ENCODE measurements at places on chromosomes 6 and 20.

GRCh38 chr6:161133963-161134362 is 139.9 kb downstream of the AGPAT4 start:
- DNase-seq: no peak

DNA sequence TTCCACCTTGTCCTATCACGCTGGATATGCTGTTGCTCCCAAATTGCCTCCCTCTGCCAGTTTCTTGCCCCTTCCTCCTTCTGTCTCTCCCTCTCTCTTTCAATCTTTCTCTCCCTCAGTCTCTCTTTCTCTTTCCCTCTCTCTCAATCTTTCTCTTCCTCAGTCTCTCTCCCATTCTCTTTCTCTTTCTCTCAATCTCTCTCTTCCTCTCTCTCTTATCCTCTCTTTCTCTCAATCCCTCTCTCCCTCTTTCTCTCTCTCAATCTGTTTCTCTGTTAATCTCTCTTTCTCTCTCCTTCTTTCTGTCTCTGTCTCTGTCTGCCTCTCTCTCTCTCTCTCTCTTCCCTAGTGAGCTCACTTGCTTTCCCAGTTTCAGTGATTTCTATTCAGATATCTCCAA is 245.8 kb downstream of the ESR1 start:
- DNase-seq: no peak

DNA sequence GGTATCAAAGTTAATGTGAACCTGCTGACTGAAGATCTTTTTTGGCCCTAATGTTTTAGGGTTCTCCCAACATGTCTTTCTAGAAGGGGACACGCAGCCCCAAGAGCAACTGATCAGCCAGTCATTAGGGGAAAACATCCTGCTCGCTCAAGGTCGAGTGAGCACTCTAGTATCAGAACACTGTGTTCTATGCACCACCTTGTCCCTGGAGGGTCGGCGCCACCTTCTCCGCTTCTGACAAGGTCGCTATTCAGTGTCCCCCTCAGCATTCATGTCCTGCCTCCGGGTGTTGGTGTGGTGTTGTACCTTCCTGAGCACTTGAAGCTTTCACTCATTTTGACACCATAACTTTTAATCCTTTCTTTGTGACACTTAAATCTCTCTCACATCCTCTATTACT is 331.2 kb upstream of the KCNQ5 start:
- no peak for DNase-seq

DNA sequence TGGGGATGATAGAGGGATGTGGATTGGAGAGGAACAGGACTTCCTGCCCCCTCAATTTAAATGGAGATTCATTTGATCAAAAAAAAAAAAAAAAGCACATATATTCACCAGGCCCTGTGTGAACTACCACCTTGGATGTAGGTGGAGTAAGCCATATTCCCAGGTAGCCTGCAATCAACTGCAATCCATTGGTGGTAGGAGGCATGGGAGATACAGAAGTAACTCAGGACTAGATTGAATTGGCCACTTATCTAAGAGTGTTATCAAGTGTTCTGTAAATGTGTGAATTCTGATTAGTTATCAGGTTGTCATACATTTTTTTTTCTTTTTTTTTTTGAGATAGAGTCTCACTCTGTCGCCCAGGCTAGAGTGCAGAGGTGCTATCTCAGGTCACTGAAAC is 124.1 kb upstream of the ESR1 start:
- no peak for DNase-seq

DNA sequence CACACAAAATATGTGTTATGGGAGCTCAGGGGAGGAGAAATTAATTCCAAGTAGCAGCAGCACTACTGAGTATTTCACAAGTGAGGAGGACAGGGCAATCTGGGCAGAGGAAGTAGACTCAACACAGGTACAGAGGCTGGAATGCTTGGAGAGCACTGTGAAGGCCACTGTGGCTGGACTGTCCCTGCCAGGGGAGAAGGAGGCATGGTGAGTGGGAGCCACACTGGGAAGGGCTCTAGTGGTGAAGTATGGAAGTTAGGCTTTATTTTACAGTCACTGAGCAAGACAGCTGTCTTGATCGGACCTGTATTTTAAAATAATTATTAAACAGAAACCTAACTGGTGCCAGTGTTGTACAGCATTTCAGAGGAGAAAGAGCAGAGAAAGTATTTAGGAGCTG is 28.8 kb downstream of the FAM229B start:
- DNase-seq: no peak

DNA sequence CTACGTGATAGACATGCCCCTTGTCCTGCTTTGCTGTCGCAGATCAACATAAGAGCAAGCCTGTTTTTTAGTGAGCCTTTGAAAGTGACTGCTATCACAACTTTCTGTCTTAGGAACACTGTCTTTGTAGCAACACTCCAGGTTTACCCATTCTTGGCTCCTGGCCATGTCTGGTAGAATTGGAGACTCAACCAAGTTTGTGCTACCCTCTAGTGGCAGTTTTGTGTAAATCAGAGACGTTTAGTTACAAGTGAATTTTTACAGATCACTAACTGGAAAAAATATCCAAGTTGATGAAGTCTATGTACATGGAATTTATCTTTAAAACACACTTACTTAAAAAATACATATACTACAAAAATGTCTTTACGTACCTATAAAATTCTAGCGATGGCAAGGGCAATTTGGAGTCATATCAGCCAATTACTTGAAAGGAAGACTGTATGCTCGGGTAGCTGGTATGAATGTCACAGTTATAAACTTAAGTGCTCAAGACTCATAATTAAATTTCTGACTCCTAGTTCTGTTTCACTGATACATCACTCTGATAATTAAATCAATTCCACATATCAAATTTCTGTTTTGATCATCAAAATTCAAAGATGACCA is 101.4 kb downstream of the ADGB start:
- peak; percentile 36 for DNase-seq

DNA sequence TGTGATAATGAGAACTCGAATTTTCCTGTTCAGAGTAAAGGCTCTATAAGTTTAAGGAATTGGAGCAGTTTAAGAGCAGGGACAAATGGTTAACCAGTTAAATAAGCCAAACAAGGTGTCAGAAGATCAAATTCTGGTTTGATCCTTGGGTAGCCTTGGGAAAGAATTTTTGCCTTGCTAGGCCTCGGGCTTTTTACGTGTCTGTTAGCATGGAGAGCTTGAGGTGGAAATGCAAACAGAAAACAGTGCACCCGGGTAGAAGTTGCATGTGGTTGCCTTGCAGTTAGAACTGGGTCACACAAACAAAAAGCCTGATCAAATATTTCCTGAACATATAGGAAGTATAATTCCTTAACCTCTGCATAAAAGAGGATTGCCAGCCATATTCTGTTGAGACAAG is 58.3 kb downstream of the RIN2 start:
- no peak for DNase-seq

DNA sequence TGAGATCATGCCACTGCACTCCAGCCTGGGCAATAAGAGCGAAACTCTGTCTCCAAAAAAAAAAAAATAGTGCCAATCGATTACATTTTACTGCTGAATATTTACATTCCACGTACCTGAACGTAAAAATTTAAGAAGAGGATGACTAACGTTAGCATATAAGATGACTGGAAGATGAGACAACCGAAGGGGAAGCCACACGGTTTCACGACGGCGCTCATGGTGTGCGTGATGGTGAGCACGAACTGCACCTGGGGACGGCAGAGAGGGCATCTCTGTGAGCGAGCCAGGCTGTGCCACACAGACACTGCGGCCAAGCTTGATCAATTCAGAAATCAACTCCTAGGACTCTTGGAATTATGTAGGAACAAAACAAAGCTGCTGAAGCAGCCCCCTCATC is 54.5 kb downstream of the ELOVL2 start:
- no peak for DNase-seq

DNA sequence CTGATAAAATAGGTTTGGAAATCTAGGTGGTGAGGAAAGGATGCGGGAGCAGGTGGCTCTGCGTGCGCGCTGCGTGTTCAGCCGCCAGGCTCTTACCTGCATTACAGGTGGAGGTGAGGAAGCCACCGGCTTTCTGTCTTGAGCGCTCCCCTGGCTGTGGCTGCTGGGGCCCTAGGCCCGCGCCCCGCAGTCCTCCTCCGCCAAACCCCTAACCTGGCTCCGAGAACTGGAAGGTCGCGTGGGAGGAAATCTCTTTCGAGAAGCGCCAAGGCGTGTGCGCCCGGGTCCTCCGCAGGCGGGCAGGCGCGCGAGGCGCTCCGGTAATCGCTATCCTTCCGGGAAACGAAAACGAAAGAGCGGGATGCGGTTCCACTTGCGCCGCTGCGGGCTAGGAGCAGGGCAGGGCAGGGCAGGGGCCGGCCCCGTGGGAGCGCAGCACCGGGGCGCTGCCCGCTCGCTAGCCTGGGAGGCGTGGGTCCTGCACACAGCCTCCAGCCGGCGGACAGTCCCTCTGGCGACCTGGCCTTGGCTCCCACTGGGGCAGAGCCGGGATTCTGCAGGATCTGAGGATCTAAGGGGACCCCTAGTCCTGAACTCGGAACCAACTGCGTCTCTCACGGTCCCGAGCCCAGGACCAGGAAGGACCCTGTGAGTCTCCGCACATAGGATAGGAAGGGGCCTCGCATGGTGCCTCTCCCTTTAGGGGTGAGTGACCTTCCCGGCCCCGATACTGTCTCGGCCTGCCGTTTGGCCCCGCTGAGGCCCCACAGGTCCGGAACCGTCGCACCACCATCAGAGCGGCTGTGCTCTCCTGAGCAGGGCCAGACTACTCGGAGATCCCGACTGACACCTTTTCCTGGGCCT is at the start of gene ETV7:
Gene ETV7 (minus strand): TSS at position 230 of the 864 bp plus-strand sequence. CDS start 128 bp downstream, at position 102.
- DNase-seq: no peak

DNA sequence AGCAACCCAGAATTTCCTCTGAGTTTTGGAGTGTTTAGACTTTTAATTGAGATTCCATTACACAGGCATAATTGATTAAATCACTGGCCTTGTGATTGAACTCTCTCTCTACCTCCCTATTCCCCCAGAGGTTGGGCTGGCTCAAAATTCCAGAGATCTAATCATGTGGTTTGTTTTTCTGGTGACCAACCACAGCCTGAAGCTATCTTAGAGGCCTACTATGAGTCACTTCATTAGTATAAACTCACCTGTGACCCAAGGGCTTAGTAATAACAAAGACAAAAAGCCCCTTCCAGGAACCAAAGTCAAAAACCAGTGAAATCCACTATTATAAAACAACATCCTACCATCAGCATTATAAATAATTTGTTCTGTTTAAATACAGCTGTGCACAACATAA is 992.5 kb upstream of the CITED2 start:
- no peak for DNase-seq

DNA sequence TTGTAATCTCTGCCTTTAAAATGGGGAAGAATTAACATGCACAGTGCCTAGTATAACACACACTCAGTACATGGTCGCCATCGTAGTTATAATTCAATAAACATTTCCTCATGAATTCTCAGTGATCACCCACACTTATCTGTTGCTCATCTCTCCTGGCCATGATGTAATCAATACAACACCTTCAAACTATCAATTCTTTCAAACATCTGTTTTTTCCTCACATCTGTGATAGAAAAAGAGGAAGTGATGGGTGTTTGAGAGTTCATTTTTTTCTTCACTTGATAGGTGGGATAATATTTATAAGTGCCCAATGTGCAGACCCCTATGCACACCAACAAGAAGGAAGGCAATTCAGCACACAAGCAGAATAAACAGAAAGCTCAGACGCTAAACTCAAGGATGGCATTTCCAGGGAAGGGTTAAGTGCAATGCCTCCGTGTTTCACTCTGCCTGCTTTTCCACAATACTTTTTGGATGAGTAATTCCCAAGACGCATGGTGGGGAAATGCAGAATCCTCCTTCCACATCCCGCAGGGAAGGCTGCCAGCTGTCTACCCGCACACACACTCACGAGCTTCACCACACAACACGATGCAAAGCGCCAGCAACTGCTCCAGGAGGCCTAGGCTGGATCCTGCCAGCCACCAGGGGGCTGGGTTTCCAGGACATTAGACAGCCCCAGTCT is 100.3 kb downstream of the GMPR start:
- DNase-seq: no peak

DNA sequence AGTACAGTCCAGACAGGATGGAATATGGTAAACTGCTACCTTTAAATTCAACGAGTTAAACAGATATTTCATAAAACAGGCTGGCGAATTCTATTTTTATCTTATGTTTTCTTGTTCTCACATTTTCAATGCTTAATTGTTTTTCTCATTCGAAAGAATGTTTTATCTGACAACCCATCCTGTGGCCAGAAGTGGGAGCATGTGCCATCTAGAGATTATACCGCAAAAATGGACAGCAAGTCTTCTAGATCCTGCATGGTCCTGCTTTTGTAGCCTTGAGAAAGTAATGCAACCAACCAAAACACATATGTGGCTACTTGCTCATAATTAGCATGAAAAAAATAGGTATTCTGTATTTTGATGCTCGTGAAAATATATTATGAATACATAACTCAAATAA is 30.7 kb downstream of the TUBB2B start:
- no peak for DNase-seq

DNA sequence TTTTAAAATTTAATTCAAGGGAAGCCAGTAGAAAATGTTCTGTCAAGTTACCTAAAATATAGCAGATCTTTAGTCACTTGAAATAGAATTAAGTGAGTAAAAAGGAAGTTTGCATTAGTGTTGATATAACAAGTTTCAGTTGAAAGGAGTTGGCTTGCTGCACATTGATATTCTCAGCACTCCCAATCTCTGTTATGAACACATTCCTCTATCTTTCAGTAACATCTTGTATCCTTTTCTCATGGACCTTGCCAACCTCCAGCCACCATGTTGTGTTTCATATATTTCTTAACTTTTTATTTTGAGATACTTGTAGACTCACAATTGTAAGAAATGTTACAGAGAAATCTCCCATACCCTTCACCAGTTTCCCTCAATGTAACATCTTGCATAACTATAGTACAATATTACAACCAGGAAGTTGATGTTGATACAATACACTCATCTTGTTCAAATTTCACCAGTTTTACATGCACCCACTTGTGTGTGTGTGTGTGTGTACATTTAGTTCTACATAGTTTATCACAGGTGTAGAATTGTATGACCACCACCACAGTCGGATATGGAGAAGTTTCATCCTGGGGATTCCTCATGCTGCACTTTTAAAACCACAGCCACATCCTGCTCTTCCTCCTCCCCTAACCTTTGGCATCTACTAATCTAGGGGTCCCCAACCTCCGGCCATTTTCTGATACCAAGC is 20.2 kb upstream of the PAQR8 start:
- DNase-seq: no peak

GRCh38 chr6:148323344-148323743 is 19.3 kb upstream of the SASH1 start:
- no peak for DNase-seq

DNA sequence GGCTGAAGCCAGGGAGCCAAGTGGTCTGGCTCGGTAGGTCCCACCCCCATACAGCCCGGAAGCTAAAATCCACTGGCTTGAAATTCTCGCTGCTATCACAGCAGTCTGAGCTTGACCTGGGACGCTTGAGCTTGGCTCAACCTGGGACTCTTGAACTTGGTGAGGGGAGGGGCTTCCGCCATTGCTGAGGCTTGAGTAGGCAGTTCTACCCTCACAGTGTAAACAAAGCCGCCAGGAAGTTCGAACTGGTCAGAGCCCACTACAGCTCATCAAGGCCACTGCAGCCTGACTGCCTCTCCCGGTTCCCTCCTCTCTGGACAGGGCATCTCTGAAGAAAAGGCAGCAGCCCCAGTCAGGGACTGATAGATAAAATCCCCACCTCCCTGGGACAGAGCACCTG is 1337.7 kb downstream of the HACE1 start:
- DNase-seq: no peak

Data from progenitor cell of endocrine pancreas (in vitro differentiated cells).